ENCODE measurements at places on chromosomes 6 and 20. TPM values are rescaled to one million over a fixed set of nuclear protein-coding genes. Genes with fewer than 3 reads are reported as not detected.

- DNase-seq, result no peak
Observed at GRCh38 chr6:163733061-163733460, 318.5 kb downstream of the QKI start.

DNA sequence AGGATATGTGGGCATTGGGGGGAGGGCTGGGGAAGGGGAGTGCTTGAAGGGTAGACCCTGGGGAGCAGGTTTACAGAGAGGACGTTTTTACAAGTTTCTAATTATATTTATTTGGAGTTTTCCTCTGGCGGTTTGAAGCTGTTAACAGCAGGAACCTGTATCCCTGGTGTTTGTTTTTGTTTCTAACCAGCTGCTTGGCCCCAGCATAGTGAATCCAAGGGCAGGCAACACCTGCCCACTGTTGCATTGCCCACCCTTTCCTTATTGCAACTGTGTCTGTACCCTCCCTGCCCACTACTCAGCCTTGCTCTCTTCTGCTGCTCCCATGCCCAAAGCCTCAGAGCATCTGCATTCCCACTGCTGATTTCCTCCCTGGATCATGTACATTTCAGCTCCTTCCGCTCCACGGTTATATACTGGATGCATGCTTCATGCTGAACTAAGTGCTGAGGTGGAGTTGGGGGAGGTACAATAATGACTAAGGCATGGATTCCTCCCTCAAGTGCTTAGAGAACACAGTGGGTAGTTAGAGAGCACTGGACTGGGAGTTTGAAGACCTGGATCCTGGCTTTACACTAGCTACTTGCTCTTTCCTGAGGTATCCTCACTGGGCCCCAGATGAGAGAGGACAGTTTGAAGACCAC is 6.0 kb downstream of the SCUBE3 start:
- no peak for DNase-seq

GRCh38 chr6:127515794-127516661 is 3.1 kb downstream of the MTCL3 start:
- peak; percentile 54 for DNase-seq

DNA sequence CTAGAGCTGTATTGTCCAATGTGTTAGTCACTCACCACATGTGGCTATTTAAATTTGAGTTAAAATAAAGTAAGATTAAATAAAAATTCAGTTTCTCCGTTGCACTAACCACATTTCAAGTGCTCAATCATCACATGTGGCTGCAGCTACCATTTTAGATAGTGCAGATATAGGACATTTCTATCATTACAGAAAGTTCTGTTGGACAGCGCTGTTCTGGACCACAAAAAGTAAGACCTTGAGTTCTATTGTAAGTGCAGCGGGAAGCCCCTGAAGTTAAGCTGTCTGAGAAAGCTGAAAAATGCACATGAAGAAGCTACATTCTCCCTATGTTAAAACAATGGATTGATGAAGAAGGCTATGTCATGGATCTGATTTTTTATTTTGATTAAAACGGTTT is 1.1 kb downstream of the ORC3 start:
- DNase-seq, result no peak

GRCh38 chr6:18187701-18188100 is 32.5 kb downstream of the KDM1B start:
- DNase-seq, result no peak

- DNase-seq, result no peak
Observed at GRCh38 chr20:51788822-51789221, 13.5 kb downstream of the SALL4 start.

- peak; percentile 92 for DNase-seq
Observed at GRCh38 chr6:30721198-30722024, 1.3 kb downstream of the TUBB start.

GRCh38 chr20:48267860-48268633 is 482.8 kb upstream of the SULF2 start:
- no peak for DNase-seq

- DNase-seq, result peak; percentile 80
Observed at GRCh38 chr20:50713657-50714101, 17.7 kb upstream of the PARD6B start.

GRCh38 chr6:15434823-15435380 is 189.0 kb downstream of the JARID2 start:
- no peak for DNase-seq

GRCh38 chr6:36525346-36525745 is 21.9 kb downstream of the STK38 start:
- no peak for DNase-seq

DNA sequence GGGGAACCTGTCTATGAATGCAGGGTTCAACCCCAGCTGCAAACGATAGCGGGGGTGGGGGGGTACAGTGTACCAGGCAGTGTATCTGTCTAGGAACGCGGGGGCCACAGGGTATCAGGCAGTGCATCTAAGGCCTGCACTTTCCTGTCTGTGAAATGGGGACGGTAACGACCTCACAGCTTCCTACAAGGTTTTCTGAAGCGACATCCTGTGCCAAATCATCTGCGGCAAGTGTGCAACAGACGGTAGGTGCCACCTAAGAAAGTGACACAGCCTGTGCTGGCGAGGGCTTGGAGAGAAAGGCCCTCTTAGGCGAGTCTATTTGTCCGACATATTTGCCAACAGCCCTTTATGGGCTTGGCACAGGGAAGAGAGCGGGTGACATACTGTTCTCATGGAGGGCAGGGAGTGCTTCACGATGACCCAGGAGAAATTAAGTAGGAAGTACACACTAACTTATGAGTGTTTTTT is 3.8 kb downstream of the DIDO1 start:
- DNase-seq, result no peak

DNA sequence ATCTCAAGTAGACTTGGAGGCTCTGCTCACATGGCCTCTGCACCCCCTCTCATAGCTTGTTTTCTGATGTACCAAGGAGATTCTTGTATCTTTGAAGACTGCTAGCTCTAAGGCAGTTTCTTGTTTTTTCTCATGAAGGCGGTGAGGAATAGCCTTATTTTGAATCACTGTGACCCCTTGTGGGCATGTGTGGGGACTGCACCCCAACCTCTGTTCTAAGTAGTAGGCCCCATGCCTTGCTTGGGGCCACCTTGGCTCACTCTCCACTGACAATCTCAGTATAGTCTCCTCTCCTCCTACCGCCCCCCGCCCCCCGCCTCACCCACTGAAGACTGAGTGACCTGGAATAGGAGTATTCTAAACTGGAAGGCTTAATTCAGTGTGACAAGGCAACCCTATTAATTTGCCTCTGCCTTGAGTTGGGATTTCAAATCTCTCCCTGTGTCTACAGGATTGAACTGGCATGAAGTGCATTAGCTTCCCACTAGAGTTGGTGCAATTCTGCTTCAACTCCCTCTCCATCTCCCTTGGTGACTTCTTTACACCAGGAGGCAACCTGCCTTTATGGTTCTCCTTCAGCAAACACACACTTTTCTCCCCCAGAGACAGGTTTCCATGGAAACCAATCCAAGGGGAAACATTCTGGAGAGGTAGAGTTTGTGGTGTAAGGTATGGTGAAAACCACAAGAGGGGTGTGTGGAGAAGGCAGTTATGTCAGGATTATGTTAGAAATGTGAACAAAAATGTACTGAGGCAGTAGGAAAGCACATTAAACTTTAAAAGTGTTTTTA is 75.4 kb upstream of the ECI2 start:
- DNase-seq, result peak; percentile 63

DNA sequence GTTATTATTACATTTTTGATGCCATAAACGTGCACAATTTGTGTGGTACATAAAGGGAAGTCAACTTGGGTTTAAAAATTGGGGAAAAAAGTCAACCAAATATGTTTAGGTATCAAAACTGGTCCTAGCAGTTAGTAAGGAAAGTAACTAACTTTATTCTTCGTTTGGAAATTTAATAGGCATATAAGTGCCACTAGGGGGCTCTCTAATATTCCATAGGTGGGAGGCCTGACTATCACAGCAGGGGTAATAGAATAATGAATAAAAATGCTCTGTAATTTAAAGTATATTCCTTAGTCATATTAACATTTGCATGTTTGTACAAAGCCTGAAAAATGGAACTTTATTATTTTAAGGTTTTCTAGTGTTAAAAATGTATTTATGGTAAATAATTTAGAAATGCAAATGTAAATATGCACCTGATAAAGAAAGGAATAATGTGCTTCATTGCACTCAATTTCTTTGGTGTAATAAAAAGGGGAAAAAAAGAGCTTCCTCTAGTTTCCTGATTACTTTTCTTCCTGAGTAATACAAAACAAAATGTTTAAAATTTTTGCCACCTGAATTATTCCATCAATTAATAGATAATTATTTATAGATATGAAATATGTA is 125.7 kb upstream of the HDAC2 start:
- DNase-seq, result peak; percentile 48

C20orf202 gene
- total RNA-seq, result not detected

KCNB1 gene
- not detected for total RNA-seq

SLC22A7 gene
- total RNA-seq, result not detected

NNAT gene
- 1.3 TPM for total RNA-seq

ECT2L gene
- total RNA-seq, result not detected

EDN1 gene
- 2.9 TPM for total RNA-seq

HTR1E gene
- total RNA-seq, result not detected

FOXP4 gene
- total RNA-seq, result 4.5 TPM

NRSN1 gene
- total RNA-seq, result not detected

STMND1 gene
- total RNA-seq, result not detected

MCM3 gene
- 49.7 TPM for total RNA-seq

Measured in fibroblast of villous mesenchyme (primary cell).